ENCODE measurements at places on chromosomes 5 and 9. TPM values are rescaled to one million over a fixed set of nuclear protein-coding genes. Genes with fewer than 3 reads are reported as not detected.

- no peak overlapping the region for H3K27ac ChIP-seq
- H3K27me3 ChIP-seq: no peaks in the 10 kb centered on the region
- DNase-seq: peak; percentile 20
- no peaks in the 10 kb centered on the region for H3K36me3 ChIP-seq
- no peak overlapping the region for H3K4me3 ChIP-seq
Measured at GRCh38 chr5:95375591-95375990, 15.6 kb upstream of the FAM81B start.

Gene LTC4S
- total RNA-seq: 0.83 TPM

DNA sequence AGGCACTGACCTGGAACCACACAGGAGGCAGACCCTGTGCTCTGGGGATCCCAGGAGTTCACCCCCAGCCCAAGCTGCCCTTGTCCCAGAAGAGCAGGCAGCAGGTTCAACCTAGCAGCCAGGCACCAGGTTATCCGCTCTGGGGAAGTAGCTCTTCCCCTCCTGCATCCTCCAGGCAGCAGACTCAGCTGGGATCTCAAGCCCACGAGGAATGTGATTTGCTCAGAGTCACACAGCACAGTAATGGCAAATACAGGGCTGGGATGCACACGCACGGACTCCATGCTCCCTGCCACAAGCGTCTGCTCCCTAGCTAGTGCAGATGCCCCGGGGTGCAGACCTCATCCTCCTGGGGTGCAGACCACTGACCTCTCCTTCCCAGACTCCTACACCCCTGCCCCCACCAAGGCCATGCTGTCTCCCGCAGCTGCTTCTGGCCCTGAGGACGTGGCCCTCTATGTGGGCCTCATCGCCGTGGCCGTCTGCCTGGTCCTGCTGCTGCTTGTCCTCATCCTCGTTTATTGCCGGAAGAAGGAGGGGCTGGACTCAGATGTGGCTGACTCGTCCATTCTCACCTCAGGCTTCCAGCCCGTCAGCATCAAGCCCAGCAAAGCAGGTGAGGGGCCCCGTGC lies 25.5 kb downstream of the HK3 start:
- no peaks in the 10 kb centered on the region for H3K36me3 ChIP-seq
- DNase-seq: no peak
- H3K4me1 ChIP-seq: no peaks in the 10 kb centered on the region
- H3K27ac ChIP-seq: no peak overlapping the region
- H3K4me3 ChIP-seq: no peak overlapping the region
- peaks cover 35% of the 10 kb centered on the region for H3K27me3 ChIP-seq

- H3K27me3 ChIP-seq: no peaks in the 10 kb centered on the region
- no peaks in the 10 kb centered on the region for H3K4me1 ChIP-seq
- no peak overlapping the region for H3K27ac ChIP-seq
Measured at GRCh38 chr9:15461056-15461455, 38.4 kb downstream of the SNAPC3 start.

Gene TXNDC8
- total RNA-seq: not detected

Gene NR2F1
- 90.8 TPM for total RNA-seq

DNA sequence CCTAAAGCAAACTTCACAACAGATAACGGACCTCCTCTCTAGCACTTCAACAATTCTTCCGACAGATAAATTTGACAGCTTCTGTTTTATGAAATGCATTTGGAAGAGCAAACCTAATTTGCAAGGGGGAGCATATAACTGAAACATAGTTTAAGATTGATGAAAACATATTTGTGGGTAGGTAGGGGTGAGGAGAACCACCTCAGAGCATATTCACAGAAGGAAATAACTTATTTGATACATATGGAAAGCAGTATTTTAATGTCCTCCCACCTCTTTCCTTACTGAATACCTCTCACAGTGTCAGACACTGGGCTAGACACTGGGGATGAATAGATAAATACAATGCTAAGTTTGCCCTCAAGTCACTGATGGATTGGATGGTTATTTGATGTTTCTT lies 384.8 kb downstream of the MAT2B start:
- H3K4me1 ChIP-seq: peaks cover 19% of the 10 kb centered on the region
- H3K36me3 ChIP-seq: no peaks in the 10 kb centered on the region
- peak; percentile 72 for DNase-seq
- no peaks in the 10 kb centered on the region for H3K27me3 ChIP-seq

Gene C6
- total RNA-seq: 0.26 TPM

Gene ASTN2
- 11.3 TPM for total RNA-seq

GRCh38 chr5:39547553-39548154 lies 122.9 kb upstream of the DAB2 start:
- H3K27ac ChIP-seq: no peak overlapping the region
- no peaks in the 10 kb centered on the region for H3K27me3 ChIP-seq
- peak; percentile 63 for DNase-seq

DNA sequence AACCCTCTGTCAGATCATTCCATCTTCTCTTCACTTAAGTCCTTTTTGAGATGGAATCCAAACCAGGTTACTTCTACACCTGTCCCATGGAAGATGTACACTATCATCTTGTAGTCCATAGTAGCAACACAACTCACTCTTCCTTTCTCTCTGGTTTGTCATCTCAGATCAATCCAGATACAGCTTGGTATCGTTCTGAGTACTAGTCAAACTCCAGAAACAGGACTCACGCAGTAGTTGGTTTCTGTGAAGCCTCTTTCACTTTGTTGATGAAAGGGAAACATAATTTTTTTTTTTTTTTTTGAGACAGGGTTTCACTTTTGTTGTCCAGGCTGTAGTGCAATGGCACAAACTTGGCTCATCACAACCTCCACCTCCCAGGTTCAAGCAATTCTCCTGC lies 484.0 kb downstream of the PRDM9 start:
- DNase-seq: no peak
- H3K36me3 ChIP-seq: no peaks in the 10 kb centered on the region
- no peak overlapping the region for H3K27ac ChIP-seq
- H3K4me3 ChIP-seq: no peak overlapping the region

GRCh38 chr9:129281506-129282145 lies 103.6 kb upstream of the IER5L start:
- H3K27ac ChIP-seq: no peak overlapping the region
- no peak for DNase-seq
- H3K27me3 ChIP-seq: no peaks in the 10 kb centered on the region
- H3K4me1 ChIP-seq: no peaks in the 10 kb centered on the region
- H3K36me3 ChIP-seq: no peaks in the 10 kb centered on the region

- no peaks in the 10 kb centered on the region for H3K36me3 ChIP-seq
- H3K4me3 ChIP-seq: no peak overlapping the region
- no peaks in the 10 kb centered on the region for H3K27me3 ChIP-seq
- DNase-seq: no peak
- peaks cover 22% of the 10 kb centered on the region for H3K4me1 ChIP-seq
Measured at GRCh38 chr5:54717459-54717858, 199.9 kb downstream of the SNX18 start.

GRCh38 chr9:129624947-129625346 lies 1.0 kb upstream of the NTMT1 start:
- H3K27ac ChIP-seq: no peak overlapping the region
- no peak overlapping the region for H3K4me3 ChIP-seq
- H3K36me3 ChIP-seq: no peaks in the 10 kb centered on the region
- no peaks in the 10 kb centered on the region for H3K27me3 ChIP-seq
- peaks cover 19% of the 10 kb centered on the region for H3K4me1 ChIP-seq

DNA sequence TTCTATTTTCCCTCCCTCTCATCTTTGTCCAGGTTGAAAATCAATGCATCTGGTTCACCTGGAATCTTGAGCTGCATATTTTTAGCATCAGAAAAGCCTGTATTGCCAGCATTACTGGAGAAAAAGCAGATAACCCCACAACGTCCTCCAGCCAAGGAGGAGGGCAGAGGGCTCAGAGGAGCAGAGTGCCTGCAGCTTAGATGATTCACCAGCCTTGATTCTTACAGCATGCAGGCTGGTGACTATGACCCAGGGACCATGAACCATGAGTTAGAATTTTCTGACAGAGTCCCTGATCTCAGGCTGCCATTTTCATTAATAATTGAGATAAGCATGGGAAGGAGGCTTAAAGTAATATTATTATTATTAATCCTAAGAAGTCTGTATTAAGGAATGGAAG lies 278.2 kb downstream of the BRINP1 start:
- H3K4me3 ChIP-seq: no peak overlapping the region
- no peak overlapping the region for H3K27ac ChIP-seq
- H3K36me3 ChIP-seq: no peaks in the 10 kb centered on the region
- no peaks in the 10 kb centered on the region for H3K4me1 ChIP-seq
- no peak for DNase-seq

DNA sequence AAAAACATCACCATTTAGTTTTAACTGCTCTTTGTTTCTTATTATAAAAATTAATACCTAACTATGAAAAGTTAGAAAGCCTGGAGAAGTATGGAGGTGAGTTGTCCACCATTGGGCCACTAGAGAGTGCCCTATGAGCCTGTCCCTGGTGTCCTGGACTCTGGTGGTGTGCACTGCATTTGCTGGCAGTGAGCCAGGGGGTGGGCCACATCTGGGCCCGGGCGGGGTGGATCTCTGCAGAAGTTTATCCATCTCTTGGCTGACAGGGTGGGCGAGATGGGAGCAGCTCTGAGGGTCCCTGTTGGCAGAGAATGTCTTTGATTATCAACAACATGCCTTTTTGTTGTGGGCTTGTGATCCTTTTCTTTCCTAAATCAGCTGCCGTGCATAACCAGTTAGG lies 8.2 kb downstream of the TENT4A start:
- H3K36me3 ChIP-seq: peaks cover 2% of the 10 kb centered on the region
- peak overlapping the region; percentile 84 for H3K27ac ChIP-seq
- no peak for DNase-seq

DNA sequence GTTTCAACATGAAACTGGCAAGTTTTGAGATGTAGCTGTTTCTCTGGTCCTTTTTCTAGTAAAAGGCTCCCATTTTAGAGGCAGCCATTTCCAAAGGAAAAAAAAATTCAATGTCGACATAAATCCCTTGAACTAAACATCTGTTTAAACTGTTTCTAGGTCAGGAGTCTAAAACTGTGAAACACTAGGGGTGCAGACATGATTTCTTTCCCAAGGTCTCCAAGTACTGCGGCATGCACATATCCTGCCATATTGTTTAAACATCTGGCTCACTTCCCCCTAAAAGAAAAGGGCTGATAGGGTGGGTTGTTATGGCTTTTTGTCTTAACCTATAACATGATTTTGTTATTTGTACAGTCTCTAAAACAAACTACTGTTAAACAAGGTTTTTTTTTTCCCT lies 51.1 kb downstream of the NFIB start:
- DNase-seq: peak; percentile 49
- H3K4me3 ChIP-seq: no peak overlapping the region
- no peaks in the 10 kb centered on the region for H3K27me3 ChIP-seq
- no peaks in the 10 kb centered on the region for H3K4me1 ChIP-seq
- H3K36me3 ChIP-seq: no peaks in the 10 kb centered on the region

Gene ARSB
- total RNA-seq: 10.1 TPM

Gene PFN3
- total RNA-seq: not detected

- H3K4me3 ChIP-seq: no peak overlapping the region
- H3K36me3 ChIP-seq: no peaks in the 10 kb centered on the region
- H3K27me3 ChIP-seq: no peaks in the 10 kb centered on the region
- peak; percentile 89 for DNase-seq
Measured at GRCh38 chr5:5017827-5018577, 122.1 kb upstream of the ADAMTS16 start.

DNA sequence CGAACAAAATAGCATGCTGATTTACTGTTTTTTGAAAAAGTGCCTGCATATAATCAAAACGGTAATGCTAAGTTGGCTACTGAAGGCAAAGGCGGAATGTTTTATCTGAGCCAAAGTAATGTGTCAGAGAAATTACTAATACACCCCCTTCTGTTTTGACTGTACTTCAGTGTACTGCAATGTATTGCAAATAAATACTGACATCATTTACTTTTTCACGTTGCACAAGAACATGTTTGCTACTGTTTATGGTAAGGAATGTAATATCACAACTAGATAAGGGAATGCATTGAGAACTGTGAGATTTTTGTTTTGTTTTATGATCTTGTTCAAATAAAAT lies 813 bp upstream of the AGTPBP1 start:
- peaks cover 2% of the 10 kb centered on the region for H3K27me3 ChIP-seq
- peak; percentile 78 for DNase-seq
- peaks cover 6% of the 10 kb centered on the region for H3K4me1 ChIP-seq
- no peaks in the 10 kb centered on the region for H3K36me3 ChIP-seq
- H3K4me3 ChIP-seq: peak overlapping the region; percentile 79

Gene TAF11L5
- not detected for total RNA-seq

- H3K4me3 ChIP-seq: no peak overlapping the region
- H3K4me1 ChIP-seq: peaks cover 9% of the 10 kb centered on the region
- no peaks in the 10 kb centered on the region for H3K27me3 ChIP-seq
- DNase-seq: peak; percentile 20
- H3K27ac ChIP-seq: no peak overlapping the region
- no peaks in the 10 kb centered on the region for H3K36me3 ChIP-seq
Measured at GRCh38 chr5:74232276-74232675, 408.3 kb downstream of the ENC1 start.

GRCh38 chr5:135182675-135183074 lies 148.6 kb upstream of the PITX1 start:
- no peaks in the 10 kb centered on the region for H3K4me1 ChIP-seq
- peaks cover 5% of the 10 kb centered on the region for H3K27me3 ChIP-seq
- no peak overlapping the region for H3K27ac ChIP-seq
- DNase-seq: no peak

GRCh38 chr9:128714586-128715435 lies 9.1 kb downstream of the ZDHHC12 start:
- H3K27ac ChIP-seq: no peak overlapping the region
- peaks cover under 1% of the 10 kb centered on the region for H3K36me3 ChIP-seq
- DNase-seq: no peak
- no peak overlapping the region for H3K4me3 ChIP-seq
- H3K27me3 ChIP-seq: no peaks in the 10 kb centered on the region
- H3K4me1 ChIP-seq: no peaks in the 10 kb centered on the region

- H3K36me3 ChIP-seq: no peaks in the 10 kb centered on the region
- no peak for DNase-seq
- H3K27me3 ChIP-seq: no peaks in the 10 kb centered on the region
Measured at GRCh38 chr9:135891027-135891631, 16.2 kb downstream of the CAMSAP1 start.

Gene TRIM41
- total RNA-seq: 17.0 TPM

Gene CIZ1
- 21.3 TPM for total RNA-seq

Gene STPG3
- not detected for total RNA-seq

DNA sequence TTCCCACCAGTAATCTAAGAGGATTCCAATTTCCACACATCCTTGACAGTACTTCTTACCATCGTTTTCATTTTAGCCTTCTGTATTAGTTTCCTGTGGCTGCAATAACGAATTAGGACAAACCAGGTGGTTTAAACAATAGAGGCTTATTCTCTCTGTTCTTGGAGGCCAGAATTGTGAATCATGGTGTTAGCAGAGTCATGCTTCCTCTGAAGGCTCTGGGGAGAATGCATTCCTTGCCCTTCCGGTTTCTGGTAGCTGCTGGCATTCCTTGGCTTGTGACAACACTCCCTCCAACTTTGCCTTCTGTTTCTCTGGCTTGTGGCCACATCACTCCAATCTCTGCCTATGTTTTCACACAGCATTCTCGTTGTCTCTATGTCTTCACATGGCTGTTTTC lies 23.5 kb downstream of the RIGI start:
- peaks cover 2% of the 10 kb centered on the region for H3K36me3 ChIP-seq
- H3K27me3 ChIP-seq: no peaks in the 10 kb centered on the region

Gene MOB3B
- total RNA-seq: under 0.01 TPM

Gene CLIC3
- 3.5 TPM for total RNA-seq

Gene ZNF454
- 3.1 TPM for total RNA-seq

Data from fibroblast of lung (primary cell).